ENCODE measurements at places on chromosomes 13 and 19. TPM values are rescaled to one million over a fixed set of nuclear protein-coding genes. Genes with fewer than 3 reads are reported as not detected.

- no peak for DNase-seq
These were observed 20.3 kb downstream of the CKM start for GRCh38 chr19:45302416-45302815.

GRCh38 chr19:10237702-10238101 is 6.6 kb upstream of the S1PR2 start:
- DNase-seq, result no peak

Gene ACP5
- 3.1 TPM for total RNA-seq

- no peak for DNase-seq
These were observed 5.8 kb downstream of the UBA52 start for GRCh38 chr19:18577365-18577914.

GRCh38 chr19:16232127-16232526 is 34.4 kb downstream of the AP1M1 start:
- no peak for DNase-seq

- DNase-seq, result no peak
These were observed 298.8 kb downstream of the NDFIP2 start for GRCh38 chr13:79779761-79780160.

DNA sequence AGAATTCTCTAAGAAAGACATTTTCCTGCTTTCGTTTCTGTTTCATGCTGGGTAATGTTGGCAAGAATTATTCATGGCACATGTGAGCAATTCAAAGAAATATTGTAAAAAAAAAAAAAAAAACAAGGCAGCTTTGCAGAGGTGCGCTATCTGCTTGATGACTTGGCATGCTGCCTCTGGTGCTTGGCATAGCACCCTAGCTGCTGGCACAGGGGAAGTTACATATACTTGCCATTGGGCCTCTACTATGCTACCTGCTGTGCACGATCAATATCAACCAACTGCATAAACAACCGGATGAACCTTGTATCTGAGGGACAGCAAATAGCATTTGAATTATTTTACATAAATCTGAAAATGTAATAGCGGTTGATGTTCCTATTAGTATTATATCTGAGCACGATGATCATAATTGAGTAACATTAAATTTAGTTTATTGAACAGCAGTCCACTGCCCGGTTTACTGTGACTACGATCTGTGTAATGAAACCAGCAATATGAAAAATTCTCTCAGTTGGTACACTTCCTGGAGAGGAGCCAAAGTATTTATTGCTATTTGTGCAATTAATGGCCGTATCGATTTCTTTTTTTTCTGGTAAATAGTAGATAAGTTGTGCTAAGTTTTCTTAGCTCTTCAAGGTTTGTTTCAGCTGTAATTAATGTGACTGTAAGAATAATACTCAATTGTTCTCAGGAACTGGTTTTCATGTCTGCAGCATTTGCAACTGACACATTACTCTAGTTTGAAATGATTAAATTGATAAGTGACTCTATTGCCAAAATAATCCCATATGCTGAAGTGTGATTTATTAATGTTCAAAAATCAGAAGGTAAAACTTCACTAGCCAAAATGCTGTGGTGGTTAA is 717.3 kb downstream of the DACH1 start:
- DNase-seq, result no peak

Gene CYP4F3
- total RNA-seq, result not detected

DNA sequence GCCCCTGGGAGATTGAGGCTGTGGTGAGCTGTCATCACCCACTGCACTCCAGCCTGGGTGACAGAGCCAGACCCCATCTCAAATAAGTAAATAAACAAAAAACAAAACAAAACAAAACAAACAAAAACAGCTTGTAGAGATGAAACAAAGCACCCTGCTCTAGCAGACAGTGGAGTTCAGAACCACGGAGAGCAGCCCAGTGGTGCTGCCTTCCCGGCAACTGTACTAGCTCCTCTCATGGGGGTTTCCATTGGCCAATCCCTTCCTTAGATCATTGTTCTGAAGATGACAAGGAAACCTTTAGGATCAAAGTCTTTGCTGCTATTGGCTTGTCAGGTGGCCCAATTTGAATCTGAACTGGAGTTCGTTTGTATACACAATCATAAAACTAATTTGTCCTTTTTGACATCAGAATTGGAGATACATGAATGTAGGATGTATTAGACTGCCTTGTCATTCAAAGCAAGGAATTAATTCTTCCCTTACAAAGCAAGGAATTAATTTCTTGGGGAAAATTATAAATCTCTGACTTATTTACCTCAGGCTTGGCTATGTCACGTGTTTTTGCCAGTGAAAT is 19.7 kb upstream of the SYCN start:
- DNase-seq, result no peak

Gene TLE6
- total RNA-seq, result 1.3 TPM

DNA sequence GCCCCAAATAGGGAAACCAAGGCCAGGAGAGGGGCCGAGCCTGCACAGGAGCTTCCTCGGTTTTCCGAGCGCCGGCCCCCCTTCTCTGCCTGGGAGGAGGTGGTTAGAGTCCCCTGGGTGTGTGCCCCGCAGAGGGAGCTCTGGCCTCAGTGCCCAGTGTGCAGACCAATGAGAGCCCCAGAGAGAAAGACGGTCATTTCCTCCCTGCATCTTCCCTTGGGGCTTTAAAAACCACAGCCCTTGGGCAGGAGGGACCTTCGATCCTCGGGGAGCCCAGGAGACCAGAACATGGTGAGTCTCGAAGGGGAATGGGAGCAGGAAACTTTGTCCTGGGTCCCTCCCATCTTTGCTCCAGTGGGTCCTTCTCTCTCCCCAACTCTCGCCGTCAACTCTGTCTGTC is at the start of gene C5AR1:
Gene C5AR1, plus strand, starts transcription at position 254 of the 400 bp plus-strand sequence. Its CDS starts 35 bp downstream, at position 289.
- DNase-seq, result peak; percentile 41

DNA sequence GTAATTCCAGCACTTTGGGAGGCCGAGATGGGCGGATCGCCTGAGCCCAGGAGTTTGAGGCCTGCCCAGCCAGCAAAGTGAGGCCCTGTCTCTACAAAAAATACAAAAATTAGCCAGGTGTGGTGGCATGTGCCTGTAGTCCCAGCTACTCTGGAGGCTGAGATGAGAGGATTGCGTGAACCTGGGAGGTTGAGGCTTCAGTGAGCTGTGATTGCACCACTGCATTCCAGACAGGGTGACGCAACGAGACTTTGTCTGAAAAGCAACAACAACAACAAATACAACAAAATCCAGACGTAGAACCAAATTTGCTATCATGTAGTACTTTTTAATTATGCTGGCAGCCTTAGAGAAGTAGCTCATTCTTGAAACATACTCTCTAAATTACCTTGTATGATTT is 277.1 kb downstream of the KLF5 start:
- no peak for DNase-seq

DNA sequence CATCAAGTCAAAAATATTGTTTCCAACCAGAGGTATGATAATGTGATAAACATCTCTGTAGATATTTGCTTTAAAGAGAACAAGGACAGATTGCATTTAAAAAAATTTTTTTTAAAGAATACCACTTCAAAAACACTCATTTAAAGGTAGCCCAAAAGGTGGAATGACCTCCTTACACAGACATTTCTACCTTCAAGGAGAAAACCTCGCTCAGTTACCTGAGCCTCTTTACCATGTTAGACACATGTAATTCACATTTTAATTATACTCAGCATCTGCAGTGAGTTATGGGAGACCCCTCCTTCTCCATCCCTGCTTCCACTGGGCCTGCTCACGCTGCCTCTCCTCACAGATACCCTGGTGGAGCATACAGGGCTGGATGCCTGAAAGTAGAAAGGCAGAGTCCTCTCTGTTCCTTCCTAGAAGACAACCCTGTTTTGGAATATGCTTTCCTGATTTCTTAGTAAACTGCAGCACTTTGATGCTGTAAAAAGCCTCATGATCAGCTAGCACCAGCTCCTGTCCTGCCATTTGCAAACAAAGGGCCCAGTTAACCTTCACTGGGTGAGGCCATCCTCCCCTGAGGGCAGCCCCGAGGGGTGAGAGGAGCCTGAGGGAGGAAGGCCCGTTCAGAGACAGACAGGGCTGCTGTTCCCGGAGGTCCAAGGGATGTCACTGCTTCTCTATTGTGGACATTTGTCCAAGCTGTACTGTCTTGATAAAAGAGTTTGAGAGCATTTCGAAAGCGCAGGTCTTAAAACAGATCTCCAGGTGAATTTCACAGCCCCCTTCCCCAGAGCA is 117.8 kb downstream of the IRS2 start:
- DNase-seq, result no peak

GRCh38 chr13:21333186-21333585 is 125.9 kb downstream of the ZDHHC20 start:
- no peak for DNase-seq

GRCh38 chr13:92573467-92574057 is 653.0 kb upstream of the GPC6 start:
- DNase-seq, result no peak

Gene CD33
- total RNA-seq, result 3.0 TPM

GRCh38 chr13:112876305-112877000 is 92.6 kb upstream of the MCF2L start:
- DNase-seq, result peak; percentile 16

DNA sequence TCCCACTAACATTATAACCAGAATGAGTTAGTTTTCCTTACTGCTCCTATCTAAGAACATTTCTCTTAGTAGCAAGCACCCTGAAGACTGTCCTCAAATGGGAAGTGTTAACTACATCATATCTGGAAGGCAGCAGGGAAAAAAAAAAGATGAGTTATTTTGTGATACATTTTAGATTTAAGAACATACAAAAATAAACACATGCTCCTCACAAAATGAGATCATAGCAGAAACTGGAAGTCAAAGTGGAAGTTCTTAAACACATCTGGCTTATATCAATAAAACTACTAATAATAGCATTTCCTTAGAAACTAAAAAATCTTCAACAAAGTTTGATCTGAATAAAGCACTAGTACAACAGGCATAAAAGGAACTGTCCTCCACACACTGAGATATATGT is 70.4 kb downstream of the SLITRK6 start:
- DNase-seq, result no peak

Gene SUGP2
- total RNA-seq, result 68.2 TPM

DNA sequence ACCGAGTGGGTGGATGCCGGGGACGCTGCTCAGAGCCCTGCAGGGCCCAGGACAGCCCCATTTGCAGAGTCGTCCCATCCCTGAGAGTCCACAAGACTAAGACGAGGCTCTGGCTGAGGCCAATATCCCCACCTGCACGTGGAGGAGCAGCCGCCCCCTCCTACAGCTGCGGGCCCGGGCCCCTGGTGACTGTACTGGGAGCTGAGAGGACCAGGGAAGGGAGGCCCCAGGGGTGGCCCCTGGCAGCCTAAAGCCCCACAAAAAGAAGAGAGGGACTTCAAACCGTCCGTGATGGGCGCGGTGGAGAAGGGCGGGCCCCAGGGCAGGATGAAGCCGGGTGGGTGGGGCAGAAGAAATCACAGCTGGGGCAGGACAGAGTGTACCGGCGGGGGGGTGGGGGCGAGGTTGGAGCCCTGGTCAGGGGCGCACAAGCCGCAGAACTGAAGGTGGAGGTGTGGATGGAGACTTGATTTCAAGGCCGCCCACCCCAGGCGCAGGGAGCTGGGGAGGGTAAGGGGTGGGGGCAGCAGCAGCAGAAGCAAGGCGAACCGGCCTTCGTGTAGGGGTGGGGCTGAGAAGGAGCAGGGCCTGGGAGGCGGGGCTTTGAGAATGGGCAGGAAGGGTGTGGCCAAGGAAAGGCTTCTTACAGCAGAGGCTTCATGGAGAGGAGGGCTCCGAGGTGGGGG is 12.9 kb downstream of the CFD start:
- DNase-seq, result peak; percentile 75

DNA sequence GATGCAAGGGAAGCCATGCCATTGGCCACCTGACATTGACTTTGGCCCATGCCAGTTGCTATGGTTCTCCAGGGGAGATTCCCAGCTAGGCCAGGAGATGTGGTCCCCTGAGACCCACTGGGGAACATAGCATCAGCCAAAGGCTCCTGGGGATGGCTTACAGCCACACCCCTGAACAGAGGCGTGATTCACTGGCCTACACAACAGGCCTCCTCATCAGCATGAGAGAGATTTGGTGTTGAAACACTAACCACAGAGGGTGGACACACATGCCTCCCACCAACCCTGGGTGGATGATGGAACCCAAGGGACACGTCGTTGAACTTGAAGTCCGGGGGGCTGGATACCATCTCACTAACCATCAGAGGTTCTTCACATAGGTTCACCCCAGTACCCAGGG is 14.4 kb downstream of the IQCN start:
- no peak for DNase-seq

Gene BRME1
- 0.82 TPM for total RNA-seq

GRCh38 chr19:3692141-3693024 is 7.9 kb downstream of the PIP5K1C start:
- DNase-seq, result no peak

- DNase-seq, result peak; percentile 79
These were observed 8.8 kb downstream of the GTPBP3 start for GRCh38 chr19:17346109-17346671.

Gene SPRED3
- total RNA-seq, result 0.71 TPM

DNA sequence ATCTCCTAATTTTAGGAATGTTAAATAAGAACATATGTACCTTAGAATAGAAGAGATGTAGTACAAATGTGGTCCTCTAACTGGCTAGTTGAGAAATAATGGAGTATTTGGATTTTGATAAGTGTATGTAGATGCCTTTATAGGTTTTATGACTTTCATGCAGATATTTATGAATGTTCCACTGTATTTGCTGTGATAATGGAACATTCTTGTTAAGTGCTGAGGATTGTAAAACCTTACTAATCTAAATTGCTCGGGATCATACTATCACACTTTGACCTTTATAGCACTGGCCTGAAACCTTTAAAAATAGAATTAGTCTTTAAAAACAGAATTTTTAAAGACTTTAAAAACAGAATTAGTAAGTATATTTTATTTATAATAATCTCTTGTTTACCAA is 135.1 kb downstream of the LMO7 start:
- no peak for DNase-seq

GRCh38 chr19:936175-936546 is 10.3 kb downstream of the ARID3A start:
- no peak for DNase-seq

DNA sequence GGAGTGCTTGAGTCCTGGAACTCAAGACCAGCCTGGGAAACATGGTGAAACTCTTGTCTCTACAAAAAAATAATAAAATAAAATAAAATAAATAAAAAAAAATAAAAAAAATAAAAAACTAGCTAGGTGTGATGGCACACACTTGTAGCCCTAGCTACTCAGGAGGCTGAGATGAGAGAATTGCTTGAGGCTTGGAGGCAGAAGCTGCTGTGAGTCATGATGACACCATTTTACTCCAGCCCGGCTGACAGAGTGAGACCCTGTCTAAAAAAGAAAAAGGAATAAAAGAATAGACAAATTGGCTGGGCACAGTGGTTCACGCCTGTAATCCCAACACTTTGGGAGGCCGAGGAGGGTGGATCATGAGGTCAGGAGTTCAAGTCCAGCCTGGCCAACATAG is 1168.9 kb downstream of the SLITRK5 start:
- DNase-seq, result no peak

DNA sequence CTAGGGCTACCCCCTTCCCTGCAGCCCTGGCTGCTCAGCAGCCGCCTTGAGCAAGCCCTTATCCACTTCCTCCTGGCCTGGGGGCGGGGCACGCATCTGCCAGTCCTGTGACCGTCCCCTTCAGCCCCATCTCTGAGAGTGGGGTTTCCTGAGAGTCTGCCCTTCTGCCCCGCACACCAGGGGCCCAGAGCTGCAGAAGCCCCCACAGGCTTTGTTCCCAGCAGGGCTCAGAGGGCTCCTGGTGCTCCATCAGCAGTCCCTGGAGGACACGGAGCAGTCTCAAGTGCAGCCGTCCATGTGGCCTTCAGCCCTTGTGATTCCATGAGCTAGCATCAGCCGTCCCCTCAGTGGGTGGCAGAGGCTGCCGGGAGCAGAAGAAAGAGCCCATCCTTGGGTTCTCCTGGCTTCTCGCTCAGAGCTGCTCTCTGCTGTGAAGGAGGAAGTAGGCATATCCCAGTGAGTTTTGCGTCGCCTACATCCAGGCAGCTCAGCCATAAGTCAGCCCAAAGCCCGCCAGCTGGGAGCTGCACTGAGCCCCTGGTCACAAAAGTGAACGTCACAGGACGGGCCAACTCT is 16.3 kb downstream of the MYO9B start:
- peak; percentile 57 for DNase-seq

Gene RXFP2
- total RNA-seq, result not detected

Gene SHISA2
- total RNA-seq, result 0.22 TPM
